ENCODE measurements at places on chromosomes 2 and 18. TPM values are rescaled to one million over a fixed set of nuclear protein-coding genes. Genes with fewer than 3 reads are reported as not detected.

NT5DC4 gene
- not detected for total RNA-seq

IGFBP5 gene
- total RNA-seq, result 422 TPM

SKA1 gene
- total RNA-seq, result 2.6 TPM

GRCh38 chr2:215528555-215528954 lies 92.7 kb upstream of the FN1 start:
- peak; percentile 100 for DNase-seq
- no peaks in the 10 kb centered on the region for H3K36me3 ChIP-seq
- H3K4me3 ChIP-seq, result no peak overlapping the region
- no peaks in the 10 kb centered on the region for H3K27me3 ChIP-seq

GRCh38 chr2:197045115-197045514 lies 118.6 kb upstream of the PGAP1 start:
- DNase-seq, result no peak
- no peaks in the 10 kb centered on the region for H3K27me3 ChIP-seq
- H3K4me3 ChIP-seq, result no peak overlapping the region
- no peak overlapping the region for H3K27ac ChIP-seq
- no peaks in the 10 kb centered on the region for H3K4me1 ChIP-seq

DNA sequence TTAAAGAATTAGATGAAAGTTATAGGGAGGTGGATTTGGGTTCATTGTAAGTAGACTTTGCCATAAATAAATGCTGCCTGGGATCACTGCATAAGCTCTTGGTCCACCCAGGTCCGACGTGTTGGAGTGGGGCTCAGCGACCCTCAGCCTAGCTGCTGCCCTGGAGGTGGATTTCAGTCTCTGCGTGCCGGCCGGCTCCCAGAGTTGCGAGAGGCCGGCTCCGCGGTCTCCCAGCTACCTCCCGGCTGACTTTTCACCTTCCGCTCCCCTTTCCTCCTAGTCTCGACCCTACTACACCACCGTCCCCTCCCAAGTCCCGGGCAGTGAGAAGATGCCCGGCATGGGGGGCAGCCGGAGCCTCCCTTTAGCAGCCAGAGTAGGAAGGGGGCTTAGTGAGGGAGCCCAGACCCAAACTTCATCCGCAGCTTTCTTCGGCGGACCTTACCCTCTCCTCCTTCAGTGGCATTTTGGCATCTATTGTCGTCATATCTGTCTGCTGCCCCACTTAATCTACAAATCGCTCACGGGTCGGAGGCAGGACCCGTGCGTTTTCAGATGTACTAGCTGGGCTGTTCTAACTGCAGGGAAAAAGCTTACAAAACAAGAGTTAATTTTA lies 8.1 kb downstream of the EMX1 start:
- H3K4me3 ChIP-seq, result no peak overlapping the region
- no peak for DNase-seq
- H3K4me1 ChIP-seq, result no peaks in the 10 kb centered on the region
- no peak overlapping the region for H3K27ac ChIP-seq
- H3K36me3 ChIP-seq, result no peaks in the 10 kb centered on the region

DNA sequence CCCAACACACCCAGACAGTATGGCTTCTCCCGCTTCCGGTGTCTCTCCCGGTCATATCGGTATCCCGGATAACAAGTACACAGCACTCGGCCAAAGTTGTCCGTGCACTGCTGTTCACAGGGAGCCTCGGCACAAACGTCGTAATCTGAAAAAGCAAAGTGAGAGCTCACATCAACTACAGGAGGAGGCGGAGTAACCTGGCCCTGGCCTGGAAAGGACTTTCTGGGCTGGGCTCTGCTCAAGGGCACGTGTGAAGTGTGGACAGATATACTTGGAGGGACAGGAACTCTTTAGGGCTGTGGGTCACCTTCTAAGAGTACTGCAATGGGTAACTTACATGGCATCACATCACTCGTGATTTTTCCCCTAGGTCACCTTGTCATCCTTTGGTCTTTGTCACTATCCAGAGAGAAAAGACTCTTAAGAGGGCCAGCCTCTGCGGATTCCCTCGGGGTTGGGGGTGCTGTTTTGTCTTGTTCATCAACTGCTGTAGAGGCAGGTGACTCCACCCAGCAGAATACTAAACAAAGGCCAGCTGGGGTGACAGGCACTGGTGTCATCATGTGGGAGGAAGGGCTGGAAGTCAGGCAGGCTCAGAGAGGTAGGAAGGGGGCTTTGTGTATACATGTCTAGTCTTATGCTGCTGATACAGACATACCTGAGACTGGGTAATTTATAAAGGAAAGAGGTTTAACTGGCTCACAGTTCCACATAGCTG lies 110.6 kb upstream of the LMAN1 start:
- DNase-seq, result no peak
- H3K27me3 ChIP-seq, result no peaks in the 10 kb centered on the region
- H3K4me1 ChIP-seq, result no peaks in the 10 kb centered on the region
- H3K27ac ChIP-seq, result no peak overlapping the region
- no peak overlapping the region for H3K4me3 ChIP-seq
- H3K36me3 ChIP-seq, result no peaks in the 10 kb centered on the region

DNA sequence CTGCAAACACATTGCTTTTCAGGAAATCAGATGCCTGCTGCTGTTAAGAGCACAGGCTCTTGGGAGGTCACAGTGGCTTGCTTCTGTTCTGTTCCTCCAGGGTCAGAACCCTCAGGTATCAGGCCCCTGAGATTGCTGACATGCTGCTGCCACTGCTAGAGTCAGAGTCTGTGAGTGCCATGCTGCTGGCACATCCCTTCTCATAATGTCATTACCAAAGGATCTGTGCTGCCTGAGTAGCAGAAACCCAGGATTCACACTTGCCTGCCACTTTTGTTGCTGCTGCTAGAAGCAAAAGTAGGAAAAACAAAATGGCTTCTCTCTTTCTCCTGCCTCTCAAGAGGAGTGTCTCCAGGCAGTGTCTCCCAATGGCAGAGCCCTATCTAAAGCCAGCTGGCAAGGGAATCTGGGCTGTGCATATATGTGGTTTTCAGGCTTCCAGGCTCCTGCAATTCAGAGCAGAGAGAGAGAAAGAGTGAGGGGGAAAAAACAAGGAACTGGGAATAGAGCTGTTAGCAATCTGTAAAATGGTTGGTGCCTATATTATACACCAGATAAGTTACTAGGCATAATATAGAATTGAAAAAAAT lies 180.3 kb downstream of the MYCN start:
- no peak overlapping the region for H3K27ac ChIP-seq
- no peaks in the 10 kb centered on the region for H3K27me3 ChIP-seq
- no peaks in the 10 kb centered on the region for H3K4me1 ChIP-seq
- DNase-seq, result no peak
- no peak overlapping the region for H3K4me3 ChIP-seq
- H3K36me3 ChIP-seq, result no peaks in the 10 kb centered on the region
